ENCODE measurements at places on chromosomes 1 and 21.

GRCh38 chr1:27525296-27526272 lies 35.6 kb upstream of the WASF2 start:
- peak; percentile 43 for DNase-seq

GRCh38 chr1:230431527-230431926 lies 5.4 kb upstream of the PGBD5 start:
- DNase-seq, result no peak

- DNase-seq, result peak; percentile 39
These were observed 14.1 kb upstream of the DEGS1 start for GRCh38 chr1:224168859-224169380.

DNA sequence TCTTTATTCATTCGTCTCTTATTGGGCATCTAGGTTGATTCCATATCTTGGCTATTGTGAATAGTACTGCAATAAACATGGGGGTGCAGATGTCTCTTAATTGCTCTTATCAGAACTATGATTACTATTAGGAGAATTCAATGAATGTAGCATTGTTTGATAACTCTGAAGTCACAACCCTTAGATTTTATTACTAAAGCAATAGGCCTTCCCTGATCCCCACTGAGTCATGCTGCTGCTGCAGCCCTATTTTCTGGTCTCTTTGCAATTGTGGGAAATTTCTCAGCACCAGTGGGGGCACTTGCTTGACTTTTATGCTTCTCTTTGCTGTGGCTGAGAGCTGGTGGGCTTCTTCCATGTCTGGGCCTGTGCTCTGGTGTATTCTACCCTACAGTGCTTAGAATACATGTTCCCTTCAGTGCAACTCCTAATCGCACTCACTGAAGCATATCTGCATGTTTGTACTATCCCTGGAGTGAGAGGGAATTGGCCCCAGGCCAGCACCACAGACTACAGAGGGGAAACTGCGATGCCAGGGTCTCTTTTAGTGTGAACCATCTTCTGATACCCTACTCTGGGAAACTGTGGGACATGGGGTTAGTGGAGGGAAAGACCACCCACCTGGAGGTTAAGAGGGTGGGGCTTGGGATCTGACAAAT lies 52.2 kb upstream of the ROR1 start:
- no peak for DNase-seq

- no peak for DNase-seq
These were observed 12.6 kb downstream of the PIGP start for GRCh38 chr21:37060296-37060695.

DNA sequence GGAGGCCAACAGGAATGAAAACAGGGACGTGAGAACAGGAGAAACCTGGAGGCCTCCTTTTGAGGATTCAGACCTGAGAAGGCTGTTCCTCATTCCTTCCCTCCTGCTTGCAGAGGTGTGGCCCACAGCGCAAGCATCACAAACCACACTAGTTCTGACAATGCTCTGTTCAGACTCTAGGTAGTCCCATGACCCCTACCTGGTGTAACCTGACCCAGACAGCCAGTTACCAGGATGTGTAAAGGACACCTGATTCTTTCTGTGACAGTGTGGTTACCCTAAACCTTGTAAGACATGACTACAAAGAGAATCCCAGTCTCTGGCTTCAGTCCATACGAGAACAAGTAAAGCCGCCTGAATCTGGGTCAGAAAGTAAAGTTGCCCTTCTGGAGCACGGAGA lies 3.2 kb downstream of the MECR start:
- DNase-seq, result no peak

DNA sequence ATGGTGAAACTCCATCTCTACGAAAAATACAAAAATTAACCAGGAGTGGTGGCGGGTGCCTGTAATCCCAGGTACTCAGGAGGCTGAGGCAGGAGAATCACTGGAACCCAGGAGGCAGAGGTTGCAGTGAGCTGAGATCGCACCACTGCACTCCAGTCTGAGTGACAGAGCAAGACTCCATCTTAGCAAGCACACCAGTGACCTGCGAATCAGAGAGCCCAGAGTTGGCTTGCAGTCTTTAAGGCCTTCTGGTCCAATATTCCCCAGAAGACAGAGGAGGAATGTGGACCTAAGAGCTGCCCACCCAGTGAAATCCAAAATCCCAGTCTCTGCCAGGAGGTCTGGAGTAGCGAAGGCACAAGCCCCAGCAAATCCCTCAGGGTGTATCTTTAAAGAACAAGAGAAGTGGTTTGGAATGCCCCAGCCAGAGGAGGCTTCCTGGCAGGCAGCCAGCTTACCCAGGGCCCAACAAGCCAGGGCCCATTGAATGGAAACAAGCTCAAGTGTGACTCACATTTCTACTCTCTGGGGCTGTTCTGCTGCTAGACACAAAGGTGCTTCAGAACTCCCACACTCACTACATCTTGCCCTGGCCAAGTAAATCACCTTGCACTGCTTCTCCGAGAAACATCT lies 23.9 kb downstream of the GPR161 start:
- DNase-seq, result no peak

GRCh38 chr21:21682172-21682571 lies 684.0 kb downstream of the NCAM2 start:
- no peak for DNase-seq

DNA sequence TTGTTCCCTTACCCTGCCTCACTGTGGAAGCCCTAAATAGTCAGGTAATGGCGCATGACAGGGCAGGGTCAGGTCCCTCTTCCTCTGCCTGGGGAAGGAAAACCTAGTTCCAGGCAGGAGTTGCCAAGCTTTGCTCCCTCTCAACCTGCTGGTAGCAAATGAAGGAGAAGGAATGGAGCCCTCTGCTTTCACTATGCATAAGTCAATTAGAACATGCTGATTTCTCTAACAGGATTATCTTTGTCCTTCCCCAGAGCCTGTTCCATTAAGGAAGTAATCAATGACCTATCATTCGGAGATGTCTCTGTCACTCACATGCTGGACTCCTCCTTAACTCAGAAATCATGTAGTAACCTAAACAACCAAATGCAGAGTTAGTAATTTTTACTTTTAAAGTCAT lies 161.8 kb upstream of the NFIA start:
- no peak for DNase-seq

DNA sequence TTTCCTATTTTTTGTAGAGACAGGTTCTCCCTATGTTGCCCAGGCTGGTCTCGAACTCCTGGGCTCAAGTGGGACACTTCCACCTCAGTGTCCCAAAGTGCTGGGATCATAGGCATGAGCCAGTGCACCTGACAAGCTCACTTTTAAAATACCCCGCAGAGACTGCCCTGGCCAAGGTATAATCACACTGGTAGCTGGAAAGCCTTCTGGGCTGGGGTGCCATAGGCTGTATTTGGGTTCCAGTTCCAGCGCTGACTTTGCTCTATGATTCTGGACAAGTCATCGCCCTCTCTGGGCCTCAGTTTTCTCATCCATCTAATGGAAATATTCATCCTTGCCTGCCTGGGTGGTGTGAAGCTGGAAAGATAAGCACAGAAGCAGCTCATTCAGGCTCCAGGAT lies 10.4 kb downstream of the LDLRAD1 start:
- DNase-seq, result no peak
